Motor neuron (in vitro differentiated cells): ENCODE measurements at places on chromosomes 3 and 15.

DNA sequence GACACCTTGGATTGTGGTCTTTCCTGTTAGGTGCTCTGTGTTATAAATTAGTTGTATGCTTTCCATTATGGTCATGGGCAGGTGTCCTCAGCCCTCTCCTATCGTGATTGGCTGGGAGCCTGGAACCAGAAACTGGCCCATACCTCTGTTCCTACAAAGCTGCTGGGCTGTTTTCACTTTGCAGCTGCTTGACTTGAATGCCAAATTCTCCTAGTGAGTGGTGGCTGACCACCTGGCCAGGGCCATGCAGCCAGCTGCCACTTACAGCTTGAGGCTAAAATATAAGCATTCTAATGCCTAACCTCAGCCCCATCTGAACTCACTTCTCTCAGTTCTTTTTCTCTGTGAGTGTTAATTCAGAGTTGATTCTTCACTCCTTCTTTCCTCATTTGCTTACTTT lies 239.3 kb upstream of the GBE1 start:
- ATAC-seq, result no peak

DNA sequence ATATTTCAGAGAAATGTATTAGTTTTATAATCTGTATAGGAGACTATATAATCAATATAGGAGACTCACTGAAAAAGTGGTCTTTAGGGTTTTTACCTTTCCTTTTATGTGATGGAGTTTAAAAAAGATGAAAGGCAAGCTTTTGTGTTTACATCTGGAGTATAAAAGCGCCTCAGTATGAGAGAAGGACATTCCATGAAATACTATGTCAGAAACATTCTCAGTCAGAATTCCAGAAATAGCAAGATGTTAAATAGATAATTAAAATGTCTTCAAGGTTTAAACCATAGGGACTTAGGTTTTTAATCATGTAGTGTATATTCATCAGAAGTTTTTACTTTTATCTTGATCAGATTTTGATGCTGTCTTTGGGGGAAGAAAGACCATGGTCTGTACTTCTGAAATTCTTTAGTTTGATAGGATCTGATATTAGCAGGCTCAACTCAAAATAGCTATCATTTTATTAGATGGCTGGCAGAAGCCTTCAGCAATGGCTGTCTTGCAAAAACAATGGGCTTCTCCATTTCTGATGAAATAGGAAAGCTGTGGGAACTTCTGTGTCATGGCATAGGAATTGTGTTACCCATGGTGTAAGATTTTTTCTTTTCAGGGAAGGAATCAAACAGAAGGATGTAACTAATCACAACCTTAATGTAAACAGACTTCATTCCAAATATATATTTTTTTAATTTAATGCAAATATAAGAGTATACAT lies 209.6 kb upstream of the PLSCR5 start:
- ATAC-seq, result no peak

DNA sequence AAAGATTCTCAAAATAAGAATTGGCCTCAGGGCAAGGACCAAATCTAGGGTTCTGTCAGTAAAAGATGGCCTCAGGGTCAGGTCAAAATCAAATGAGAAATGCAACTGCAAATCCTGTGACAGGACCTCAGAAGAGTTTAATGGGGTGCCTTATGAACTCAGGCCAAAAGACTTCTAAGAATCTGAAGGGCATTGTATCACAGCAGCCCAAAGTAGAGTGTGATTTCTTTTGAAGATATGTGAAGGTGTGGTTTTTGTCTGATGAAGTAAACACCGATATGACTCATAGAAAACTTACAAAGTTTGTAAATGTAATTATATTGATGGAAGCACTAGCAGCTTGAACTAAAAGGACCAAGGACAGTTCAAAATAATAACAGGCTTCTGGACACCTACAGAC lies 966.1 kb downstream of the AGBL1 start:
- no peak for ATAC-seq

DNA sequence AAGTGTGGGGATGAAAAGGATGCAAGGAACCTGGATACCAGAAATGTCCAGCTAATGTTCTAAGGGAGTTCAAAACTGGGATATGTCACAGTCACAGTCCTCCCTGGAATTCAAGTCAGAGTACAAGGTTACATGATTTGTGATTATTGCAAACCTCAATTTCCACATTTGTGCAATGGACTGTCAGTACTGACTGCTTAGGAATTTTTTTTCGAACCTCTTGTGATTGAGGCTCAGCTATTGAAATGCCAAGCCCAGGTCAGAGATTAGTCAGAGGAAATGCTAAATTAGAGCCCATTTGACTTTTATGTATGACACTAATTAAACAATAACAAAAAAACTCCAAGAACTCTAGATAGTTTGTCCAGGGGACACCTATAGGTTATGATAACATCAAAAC lies 210.2 kb downstream of the THSD4 start:
- no peak for ATAC-seq

DNA sequence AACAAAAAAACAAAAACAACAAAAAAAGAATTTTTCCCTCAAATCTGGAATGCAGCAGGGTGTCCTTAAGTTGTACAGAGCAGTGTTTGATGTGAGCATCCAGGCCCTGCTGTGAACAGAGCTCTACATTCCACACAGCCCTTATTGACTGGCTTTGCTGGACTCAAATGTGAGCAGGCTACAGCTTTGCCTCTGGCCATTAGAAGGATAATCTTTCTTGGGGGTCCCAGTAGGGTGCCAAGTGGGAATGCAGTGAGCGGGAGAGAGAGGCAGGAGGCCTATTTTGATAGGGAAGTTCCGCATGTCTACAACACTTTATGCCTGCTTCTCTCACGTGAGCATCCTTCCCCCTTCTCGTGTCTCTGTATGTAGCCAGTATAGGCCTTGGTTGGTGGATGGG lies 34.4 kb upstream of the TPRG1 start:
- ATAC-seq, result no peak

DNA sequence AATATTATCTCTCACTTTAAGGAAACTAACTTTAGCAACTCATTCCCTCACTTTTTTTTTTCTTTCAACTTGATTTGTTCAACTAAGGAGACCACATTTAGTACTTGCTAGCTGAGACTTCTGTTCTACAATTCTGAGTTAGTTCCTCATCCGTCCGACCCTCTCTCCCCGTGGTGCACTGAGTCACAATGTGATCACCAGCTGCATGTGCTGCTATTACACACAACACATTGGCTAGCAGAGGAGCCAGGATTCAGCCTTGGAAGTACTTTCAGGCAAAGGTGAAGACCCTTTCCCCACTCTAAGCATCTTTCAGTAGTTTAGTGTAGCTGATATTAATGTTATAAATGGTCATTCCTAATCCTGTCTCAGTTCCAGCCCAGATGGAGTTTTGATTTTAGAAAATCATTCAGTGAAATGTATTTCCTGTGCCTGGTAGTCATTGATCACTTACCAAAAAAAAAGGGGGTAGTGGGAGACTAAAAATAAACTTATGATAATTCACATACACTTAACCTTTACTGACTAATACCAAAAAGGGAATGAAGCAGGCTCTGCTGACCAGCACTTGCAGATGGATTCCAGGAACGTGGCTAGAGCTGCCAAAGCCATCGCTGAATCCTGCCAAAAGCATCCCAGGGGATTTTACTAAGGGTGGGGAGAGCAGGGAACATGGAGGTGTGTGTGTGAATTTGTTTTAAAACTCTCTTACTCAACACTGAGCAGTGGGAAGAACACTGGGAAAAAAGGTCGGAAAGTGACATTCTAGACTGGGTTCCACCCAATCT lies 424.8 kb downstream of the LPP start:
- ATAC-seq, result peak; percentile 94
